Mucosa of gallbladder (tissue), 1 donor: ENCODE measurements at places on chromosomes 5 and 9. TPM values are rescaled to one million over a fixed set of nuclear protein-coding genes. Genes with fewer than 3 reads are reported as not detected.

DNA sequence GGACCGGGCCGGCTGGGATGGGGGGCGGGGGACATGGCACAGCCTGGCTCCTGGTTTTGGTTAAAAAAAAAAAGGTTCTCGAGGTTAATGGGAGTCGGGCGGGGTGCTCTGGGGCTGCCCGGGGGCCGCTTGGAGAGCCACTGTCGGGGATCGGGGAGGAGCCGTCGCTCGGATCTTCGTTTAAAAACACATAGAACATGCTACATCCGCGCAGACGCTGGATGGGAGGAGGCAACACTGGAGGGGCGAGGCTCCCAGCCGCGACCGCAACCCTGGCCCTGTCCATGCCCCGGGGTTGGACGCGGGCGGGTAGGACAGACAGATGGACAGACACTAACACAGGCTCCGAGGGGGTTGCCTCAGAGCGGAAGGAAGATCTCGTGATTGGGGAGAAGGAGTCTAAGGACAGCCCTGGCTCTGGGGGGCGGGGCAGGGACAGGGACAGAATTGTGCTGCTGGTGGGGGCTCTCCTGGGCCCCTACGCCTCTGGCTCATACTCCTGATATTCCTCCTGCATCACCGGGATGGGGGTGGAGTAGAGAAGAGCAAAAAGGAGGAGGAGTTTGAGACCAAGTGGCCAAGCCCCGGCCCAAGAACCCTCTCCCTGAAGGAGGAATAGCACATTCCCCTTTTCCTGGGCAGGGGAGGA lies 9.9 kb downstream of the SNCB start:
- no peak for DNase-seq

DNA sequence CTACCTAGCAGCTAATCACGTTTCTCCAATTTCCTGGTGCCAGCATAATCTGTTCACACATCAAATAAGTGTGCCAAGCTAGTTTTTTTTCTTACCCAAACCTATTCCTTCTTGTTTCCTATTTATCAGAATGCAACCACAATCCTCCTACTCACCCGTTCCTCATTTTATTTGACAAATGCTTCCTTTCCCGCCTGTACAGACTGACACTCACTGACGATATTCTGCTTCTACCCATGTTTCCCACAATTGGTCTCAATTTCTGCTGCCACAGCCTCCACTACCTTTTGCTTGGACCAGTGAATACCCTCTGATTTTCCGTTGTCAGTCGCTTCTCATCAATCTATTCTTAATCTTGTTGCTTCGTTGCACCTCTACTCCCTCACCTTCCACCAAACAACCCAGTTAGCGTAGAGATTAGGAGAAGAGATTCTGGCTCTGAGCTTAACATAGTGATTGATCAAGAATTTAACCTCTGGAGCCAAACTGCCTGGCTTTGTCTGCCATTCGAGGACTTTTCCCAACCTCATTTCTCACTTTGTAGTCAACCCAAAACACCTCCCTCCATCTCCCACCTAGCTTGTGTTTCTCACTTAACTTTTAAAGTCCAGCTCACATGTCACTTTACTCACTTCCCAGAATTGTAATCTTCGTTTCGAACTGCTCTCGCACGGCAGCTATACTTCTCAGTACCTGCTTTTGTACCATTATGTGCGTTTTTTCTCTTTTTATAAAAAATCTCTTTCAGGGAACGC lies 729 bp upstream of the TMEM38B start:
- no peak for DNase-seq

DNA sequence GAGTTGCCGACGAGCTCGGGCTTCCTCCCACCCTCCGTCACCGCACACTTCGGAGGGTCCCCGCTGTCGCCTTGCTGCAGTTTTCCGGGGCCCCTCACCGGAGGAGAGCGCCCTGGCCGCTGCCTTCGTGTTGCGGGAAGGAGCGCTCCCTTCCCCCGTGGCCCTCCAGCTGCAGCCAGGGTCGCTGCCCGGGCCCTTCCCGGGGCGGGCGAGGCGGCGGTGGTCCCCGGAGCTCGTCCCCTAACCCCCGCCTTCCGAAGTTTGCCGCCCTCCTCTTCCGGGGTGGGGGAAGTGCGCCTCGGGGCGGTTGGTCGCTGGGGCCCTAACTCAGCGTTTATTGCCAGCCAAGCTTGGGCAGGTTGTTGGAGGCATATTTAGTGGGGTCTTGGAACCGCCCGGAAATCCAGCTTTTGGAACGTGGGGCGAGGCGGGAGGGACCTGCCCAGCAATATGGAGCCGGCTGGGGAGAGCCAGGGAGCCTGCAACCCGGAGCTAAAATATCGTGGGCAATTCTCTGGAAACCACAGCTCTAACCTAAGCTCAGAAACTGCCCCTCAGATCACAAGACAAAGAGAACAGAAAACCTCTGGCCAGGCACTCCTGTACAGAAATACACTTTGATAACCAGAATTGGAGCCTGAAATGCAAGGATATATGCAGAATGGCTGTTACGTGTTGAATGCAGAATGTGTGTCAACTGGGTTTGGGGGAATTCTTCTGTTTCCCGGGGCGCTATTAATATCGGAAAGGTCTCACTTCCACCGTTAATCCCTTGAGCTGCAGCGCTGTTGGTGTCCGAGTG lies 890 bp downstream of the PIK3R1 start:
- DNase-seq, result no peak

GRCh38 chr5:154372661-154373060 lies 73.1 kb upstream of the SAP30L start:
- DNase-seq, result no peak

GRCh38 chr9:19032406-19032805 lies 603 bp downstream of the SAXO1 start:
- no peak for DNase-seq

DNA sequence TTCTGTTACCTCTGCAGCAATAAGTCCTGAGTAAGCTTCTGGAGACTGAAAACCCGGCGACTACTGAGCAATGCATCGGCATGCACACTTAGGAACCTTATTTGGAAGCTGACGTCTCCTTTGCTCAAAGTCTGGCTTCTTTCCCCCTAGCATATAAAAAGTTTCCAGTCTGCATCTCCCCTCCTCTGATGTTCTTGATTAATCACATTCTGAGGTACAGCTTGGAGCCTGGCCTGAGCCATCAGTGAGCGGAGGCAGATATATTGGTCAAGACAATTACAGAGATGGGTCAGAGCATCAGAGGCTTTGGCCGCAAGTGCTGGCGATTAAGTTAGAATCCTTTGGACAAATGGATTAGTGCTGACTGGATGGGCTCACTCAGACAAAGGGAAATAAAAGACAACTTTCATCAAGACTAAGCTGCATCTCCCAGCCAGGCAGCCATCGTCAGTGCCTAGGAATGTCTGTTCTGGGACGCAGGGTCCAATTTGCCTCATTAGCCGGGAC lies 140.7 kb downstream of the MTX3 start:
- no peak for DNase-seq

DNA sequence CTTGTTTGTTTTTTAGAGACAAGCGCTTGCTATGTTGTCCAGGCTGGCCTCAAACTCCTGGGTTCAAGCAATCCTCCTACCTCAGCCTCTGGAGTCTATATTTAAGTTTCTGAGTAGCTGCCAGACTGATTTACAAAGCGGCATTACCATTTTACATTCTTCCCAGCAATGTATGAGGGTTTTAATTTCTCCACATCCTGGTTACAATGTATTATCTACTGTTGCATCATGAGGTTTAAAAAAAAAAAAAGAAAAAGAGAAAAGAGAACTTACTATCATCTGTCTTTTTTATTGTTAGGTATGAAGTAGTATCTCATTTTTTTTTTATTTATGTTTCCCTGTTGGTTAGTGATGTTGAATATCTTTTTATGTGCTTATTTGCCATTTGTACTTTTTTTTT lies 18.9 kb upstream of the CLINT1 start:
- no peak for DNase-seq

Gene NKD2
- 7.6 TPM for total RNA-seq

GRCh38 chr5:132480893-132481595 lies 9.5 kb downstream of the IRF1 start:
- DNase-seq, result no peak

DNA sequence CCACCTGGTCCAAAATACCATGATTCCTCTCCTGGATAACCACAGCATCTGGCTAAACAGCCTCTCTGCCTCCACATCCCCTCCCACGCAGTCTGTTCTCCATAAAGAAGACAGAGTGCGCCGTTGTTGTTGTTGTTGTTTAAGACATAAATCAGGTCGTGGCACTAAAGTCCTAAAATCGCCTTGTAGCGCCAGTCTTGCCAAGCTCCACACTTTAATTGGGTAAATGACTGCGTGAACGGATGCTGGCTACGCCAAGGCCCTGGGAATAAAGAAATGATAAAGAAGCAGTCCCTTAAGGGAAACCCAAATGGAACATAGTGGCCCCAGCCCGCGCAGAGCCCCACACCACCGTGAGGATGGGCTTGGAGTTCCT lies 364 bp upstream of the SFXN1 start:
- no peak for DNase-seq

DNA sequence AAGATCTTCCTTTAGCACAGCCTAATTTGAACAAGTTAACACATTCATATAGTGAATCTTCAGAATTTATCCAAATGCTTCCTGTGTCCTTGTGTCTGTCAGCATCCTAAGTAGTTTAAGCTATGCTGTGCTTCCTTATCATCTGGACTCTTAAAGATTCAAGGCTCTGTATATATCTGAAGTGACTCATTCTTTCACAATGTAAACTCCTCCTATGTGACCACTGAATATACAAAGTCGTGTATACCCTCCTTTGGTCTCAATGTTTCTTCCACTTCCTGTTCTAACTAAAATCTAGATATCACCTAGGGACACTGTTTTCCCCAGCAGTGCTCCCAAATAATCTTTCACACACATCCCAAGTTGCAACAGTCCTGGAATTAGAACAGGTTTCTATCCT lies 935.7 kb upstream of the NUDT12 start:
- DNase-seq, result no peak

- DNase-seq, result no peak
Measured at GRCh38 chr5:59525957-59526356, 367.6 kb downstream of the PDE4D start.

- no peak for DNase-seq
Measured at GRCh38 chr5:23234197-23234596, 273.2 kb upstream of the PRDM9 start.

GRCh38 chr5:14945450-14945849 lies 73.9 kb upstream of the ANKH start:
- no peak for DNase-seq

GRCh38 chr5:139749242-139749641 lies 46.4 kb upstream of the PSD2 start:
- no peak for DNase-seq

DNA sequence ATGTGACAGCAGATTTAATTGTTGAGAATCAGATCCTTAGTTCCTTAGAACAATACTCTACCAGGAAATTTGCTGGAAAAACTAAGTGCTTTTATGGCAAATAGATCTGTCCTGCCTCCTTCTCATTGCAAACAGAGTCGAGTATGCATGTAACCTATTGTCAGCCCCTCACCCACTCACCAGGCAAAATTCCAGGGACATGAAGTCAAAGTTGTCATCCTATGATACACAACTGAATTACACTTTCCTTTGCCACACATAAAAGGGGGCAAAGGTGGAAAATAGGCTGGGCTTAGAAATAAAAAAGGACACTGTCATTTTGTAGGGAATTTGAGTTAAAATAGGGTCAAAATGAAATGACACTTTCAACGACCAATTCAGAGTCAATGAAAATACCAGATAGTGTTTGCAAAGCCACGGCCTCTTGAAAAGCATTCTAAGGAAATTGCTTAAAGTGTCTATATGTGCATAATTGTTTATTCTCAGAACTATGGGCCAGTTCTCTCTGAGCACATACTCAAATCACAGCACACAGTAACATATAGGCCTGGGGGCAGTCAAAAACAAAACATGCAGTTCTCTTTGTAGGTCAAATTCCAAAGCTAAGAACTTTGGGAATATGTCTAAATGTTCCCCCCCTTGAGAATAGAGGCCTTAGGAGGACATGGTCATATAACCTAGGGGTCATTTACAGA lies 452.8 kb downstream of the NFIB start:
- DNase-seq, result no peak

DNA sequence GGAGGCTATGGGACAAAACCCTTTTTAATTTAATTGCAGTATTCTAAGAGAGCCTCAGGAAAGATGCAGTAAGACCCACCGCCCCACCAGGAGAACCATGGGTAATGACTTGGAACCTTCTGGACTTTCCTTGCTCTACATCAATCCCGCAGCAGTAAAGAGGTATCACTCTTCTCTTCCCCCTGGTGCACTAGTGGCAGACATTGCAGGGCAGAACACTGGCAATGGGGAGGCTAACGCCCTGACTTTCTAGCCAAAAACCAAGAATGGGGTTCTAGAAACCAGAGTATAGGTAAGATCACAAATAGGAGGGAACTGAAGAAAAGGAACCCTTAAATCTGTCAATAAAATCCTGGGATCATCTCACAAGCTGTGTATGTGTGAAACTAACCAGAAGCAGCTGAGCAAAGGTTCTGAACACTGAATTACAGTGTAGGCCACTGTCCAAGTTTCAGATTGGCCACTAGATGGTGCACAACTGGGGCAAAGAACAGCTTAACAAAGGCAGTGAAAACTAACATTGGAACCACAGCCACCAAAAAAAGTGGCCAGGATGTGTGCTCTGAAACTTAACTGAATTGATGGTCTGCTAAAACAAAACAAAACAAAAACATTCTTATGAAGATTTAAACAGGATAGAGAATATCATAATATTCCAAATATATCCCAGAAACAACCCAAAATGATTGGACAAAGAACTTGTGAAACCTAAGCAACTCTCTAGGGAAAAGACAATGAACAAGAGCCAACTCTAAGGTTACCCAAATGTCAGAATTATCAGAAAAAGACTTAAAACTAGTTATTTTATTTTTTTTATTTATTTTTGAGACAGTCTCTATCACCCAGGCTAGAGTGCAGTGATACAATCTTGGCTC lies 6.6 kb upstream of the FAM151B start:
- peak; percentile 30 for DNase-seq

Gene ZNF622
- 30.9 TPM for total RNA-seq

DNA sequence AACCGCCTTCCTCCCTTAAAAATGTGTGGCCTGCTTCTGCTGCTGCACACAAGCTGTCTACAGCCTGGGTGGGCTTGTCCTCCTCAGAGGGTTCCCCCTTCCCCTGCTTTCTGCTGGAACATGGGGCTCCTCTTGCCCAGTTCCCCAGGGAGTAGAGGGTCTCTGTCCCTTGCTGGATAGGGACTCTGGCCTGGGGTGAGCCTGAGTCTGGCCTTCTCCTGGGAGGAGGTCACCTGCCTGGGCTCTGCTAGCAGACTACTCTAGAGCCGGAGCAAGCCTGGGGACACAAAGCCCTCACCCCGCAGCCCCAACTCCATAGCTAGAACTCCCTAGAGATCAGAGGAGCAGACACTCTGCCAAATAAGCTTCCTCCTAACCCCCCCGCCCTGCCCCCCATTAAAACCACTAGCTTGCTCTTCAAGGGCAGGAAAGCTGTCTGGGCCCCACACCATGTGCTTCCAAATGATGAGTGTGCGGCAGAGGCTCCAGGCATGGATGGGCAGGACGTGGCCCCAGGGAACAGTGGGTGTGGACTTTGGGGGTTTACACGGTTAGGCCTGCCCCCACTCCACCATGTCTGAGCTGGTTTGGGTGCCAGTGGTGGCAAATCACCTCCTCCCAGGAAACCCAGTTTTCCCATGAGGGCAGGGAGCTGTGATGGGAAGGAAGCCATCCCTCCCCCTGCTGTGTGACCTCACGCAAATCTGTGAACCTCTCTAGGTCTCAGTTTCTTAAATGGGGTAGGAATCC lies 10.0 kb downstream of the TCF7 start:
- DNase-seq, result no peak

GRCh38 chr9:77725820-77726219 lies 77.7 kb upstream of the GNA14 start:
- DNase-seq, result no peak

GRCh38 chr9:108956631-108957026 lies 22.4 kb downstream of the ABITRAM start:
- no peak for DNase-seq

GRCh38 chr9:92032891-92033290 lies 82.3 kb downstream of the SPTLC1 start:
- no peak for DNase-seq

Gene NDUFA8
- 68.0 TPM for total RNA-seq

Gene MYORG
- 94.5 TPM for total RNA-seq
